ENCODE measurements at places on chromosomes 3 and 15.

DNA sequence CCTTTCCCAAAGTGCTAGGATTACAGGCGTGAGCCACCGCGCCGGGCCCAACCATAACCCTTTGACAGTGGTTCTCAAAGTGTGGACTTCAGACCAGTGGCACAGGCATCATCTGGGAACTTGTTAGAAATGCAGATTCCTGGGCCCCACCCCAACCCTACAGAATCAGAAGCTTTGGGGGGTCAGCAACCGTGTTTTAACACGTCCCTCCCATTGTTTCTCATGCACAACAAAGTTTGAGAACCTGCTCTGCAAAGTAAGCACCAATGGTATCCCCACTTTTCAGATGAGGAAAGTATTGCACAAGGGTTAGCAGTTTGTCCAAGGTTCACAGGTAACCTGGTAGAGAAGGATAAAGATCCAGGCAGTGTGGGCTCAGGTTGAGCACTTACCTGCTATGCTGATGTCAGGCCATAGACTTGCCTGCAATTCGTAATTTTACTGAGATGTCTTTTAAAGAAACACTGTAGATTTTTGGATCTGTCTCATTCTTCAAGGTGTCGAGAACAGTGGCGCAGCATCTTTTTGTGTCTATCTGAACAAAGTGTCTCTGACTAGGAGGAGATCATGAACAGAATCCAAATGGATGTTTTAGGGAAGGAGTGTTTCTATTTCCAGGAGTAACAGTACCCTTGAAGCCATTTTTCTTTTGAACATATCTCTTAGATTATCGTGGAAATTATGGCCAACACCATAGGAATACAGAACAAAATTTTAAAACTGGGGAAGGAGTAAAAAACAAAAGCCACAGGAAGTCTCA lies 2.5 kb downstream of the GXYLT2 start:
- DNase-seq, result no peak

DNA sequence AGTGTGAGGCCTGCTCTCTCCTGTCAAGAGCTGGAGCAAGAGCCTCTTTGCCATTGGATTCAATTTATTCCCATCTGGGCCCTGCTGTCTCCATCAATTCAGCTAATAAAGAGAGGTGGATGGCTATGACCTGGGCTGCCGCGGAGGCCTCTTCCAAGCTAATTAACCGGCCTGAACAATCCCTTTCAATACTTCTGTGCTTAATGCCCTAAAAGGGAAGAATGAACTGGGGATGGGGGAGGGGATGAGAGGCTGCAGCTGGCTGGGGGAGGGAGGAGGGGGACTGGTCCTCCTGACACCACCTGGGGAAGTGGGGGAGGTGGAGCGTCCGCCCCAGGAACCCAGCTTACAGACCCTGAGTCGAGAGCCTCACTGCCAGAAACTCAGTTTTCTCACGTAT lies 33.4 kb upstream of the PRR23E start:
- no peak for DNase-seq

GRCh38 chr3:9397906-9398699 lies 688 bp downstream of the SETD5 start:
- DNase-seq, result peak; percentile 20

GRCh38 chr3:123552095-123552714 lies 32.6 kb downstream of the HACD2 start:
- no peak for DNase-seq

DNA sequence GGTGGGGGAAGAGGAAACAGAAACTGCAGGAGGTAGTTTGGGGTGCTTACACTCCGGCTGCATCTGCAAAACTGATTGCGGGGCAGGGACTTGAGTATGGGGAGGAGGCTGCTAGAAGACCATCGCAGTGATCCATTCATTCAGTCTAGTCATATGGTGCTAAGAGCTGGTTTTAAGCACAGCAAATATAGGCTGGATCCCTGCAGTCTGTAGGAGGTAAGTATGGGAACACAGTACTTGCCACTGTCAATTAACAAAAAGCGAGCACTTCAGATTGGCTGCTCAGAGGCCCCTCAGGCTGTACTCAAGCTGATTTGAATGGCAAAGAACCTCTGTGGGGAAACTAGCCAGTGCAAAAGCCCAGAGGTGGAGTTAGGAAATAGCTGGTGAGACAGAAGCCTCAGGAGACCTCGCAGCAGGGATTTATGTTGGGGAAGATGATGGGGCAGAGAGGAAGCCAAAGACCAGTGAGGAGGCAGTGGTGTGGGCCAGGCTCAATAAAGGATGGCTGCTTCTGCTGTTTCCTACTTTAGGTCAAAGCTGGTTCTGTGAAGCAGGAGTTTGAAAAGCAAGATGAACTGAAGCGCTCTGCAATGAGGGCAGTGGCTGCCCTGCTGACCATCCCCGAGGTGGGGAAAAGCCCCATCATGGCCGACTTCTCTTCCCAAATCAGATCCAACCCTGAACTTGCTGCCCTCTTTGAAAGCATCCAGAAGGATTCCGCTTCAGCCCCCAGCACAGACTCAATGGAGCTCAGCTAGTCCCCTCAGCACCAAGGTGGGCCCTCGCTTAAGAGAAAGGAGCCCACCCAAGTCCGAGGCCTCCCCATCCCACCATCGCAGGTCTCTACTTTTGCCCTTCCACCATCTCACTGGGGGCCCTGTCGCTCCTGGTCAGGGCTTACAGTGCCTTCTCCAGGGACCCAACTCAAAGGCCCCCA lies 7.9 kb downstream of the RPL32 start:
- DNase-seq, result no peak

- DNase-seq, result no peak
Observed at GRCh38 chr3:56885879-56886278, 84.1 kb upstream of the ARHGEF3 start.

DNA sequence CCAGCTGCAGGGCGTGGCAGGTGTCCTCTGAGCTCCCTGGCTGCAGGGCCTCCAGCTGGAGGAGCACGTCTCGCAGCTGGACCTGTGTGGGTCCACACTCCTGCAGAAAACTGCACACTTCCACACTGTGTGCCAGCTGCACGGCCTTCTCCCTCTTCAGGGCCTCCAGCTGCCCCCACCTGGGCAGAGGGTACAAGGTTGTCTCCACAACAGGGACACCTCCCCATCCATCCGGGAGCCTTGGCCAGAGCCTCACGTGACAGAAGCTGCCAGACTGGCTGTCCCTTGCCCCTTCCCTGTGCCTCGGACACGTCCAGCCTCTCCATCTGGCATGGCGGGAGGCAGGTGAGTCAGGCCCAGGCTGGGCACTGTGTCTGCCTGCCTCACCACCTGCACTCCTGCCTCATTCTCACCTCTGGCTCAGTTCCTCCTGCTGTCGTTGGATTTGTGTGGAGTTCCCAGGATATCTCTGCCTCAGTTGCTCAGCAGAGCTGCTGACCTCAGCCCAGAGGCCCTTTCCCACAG lies 14.5 kb downstream of the SPTBN5 start:
- DNase-seq, result no peak

DNA sequence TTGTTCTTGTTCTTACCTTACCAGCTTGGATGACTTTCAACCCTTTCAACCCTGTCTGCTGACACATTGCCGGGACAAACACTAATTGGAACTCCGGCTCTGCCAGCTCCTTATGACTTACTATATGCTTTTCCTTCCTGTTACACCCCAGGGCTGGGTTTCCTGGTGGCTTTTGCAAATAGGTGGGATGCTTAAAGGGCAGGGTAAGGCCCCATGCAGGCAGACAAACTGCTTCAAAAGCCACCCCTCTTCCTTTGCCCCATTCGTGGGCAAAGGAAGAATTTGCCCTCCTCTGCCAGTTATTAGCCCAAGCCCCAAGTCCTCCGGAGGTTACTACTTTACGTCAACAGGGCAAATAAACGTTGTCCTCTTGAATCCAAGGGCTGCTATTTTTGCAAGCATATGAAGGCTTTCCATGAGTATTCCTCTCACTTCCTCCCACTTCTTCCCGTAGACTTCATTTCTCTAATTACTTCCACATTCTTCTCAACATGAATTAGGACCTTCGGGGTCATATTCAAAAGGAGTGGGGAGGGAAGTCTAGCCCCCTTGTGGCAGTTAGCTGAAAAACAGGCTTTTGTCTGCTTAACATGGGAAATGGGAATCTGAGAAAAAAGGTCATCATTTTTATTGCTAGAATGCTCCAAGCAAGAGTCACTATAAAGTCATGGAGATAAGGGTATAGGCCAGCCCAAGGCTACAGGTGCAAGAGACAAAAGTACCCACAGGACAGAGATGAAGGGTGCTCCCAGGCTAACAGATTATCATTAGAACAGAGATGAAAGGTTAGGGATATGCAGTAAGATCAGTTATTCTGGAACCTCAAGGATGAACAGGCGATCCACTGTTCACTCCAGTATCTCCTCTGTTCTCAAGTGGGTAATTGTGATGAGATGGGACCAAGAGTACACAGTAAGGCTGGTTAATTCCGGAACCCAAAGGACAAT lies 56.3 kb upstream of the FSTL1 start:
- no peak for DNase-seq

DNA sequence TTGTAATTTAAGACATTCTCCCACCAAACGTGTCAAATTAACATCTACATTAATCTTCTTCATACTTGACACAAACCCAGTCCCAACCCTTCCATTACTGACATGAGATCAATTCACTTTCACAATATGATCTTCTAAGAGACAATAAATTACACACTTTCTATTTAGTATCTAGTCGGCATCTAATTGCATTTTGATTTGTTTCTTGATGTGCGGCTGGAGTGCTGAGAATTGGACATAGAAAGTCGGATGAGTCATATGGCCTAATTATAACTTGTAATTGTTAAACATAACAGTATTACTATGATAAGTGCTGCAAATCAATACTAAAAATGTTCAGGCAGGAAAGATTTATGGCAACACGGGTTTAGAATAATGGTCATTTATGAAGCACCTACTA lies 78.4 kb upstream of the RORA start:
- no peak for DNase-seq

DNA sequence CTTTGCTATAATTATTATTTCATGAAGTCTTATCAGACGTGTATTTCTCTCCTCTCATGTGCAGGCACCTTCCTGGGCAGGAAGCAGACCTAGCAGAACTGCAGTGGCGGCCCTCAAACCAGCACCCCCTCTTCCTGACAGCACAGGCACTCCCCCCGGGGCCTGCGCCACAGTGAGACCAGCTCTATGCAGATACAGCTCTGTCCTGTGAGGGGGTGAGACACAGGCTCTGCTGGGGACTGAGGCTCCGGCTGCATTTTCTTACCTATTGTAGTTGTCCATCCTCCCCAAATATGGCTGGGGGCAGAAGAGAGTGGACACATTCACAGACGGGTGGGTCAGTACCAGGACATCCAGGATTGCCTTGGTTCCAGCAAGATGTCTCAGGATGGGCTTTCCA lies 5.0 kb downstream of the CISH start:
- no peak for DNase-seq

DNA sequence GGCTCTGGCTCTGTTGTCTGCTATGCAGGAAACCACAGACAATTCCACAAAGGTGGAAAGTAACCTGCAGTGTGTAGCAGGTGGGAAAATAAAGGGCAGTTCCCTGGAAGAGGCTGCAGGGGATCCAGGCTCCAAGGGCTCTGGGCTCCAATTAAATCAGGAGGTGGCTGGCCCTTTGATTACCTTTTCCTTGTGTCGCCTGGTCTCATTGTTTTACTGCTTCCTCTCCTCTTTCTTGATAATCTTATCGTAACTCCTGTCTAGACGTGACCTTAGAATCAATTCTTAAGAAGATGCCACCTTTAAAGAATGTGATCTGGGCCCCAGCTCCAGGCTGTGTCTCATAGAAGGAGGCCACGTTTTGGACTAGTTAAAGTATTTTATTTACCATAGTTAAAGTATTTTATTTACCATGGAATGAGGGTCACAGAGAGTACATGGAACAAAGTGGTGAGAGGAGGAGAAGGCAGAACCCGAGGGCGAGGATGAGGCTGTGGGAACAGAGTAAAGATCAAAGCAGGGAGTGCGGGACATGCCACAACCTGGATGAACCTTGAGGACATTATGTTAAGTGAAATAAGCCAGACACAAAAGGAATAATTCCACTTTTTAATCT lies 237.5 kb upstream of the STT3B start:
- no peak for DNase-seq

DNA sequence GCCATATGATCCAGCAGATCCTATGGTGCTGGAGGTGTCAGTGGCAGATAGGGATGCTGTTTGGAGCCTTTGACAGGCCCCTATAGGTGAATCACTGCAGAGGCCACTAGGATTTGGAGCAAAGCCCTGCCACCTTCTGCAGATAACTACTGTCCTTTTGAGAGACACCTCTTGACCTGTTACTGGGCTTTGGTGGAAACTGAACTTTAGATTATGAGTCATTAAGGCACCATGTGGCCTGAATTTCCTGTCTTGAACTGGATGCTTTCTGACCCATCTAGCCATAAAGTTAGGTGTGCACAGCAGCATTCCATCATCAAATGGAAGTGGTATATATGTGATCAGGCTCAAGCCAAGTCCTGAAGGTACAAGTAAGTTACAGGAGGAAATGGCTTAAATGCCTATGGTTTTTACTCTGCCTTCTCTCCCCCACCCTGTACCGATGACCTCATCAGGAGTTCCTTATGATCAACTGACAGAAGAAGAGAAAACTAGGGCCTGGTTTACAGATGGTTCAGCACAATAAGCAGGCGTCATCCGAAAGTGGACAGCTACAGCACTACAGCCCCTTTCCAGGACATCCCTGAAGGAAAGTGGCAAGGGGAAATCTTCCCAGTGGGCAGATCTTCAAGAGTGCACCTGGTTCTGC lies 565.6 kb upstream of the AGTR1 start:
- no peak for DNase-seq

DNA sequence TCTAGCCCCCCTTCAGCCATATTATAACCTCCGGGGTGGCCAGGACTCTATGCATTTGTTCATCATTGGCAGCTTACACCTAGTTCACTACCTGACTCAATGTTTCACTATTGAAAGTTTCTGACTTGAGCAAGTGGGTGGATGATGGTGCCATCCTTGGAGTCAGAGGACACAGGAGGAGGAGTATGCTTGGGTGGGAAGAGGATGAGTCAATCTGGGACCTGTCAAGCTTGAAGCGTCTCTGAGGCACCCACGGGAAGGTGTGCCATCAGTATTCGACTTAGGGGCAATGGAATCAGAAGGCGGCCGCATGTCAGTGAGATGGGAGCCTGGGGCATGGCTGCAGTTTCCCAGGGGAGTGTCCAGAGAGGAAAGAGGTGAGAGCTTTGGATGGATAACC lies 133.3 kb downstream of the EPHB1 start:
- DNase-seq, result no peak

GRCh38 chr3:8555113-8555661 lies 53.6 kb downstream of the LMCD1 start:
- no peak for DNase-seq

- no peak for DNase-seq
Observed at GRCh38 chr15:40088929-40089755, 19.5 kb downstream of the BMF start.

GRCh38 chr3:175489406-175489805 lies 630.3 kb downstream of the NAALADL2 start:
- no peak for DNase-seq

- no peak for DNase-seq
Observed at GRCh38 chr3:4351164-4351855, 48.1 kb downstream of the SETMAR start.
